ENCODE measurements at places on chromosomes 12 and 14.

- DNase-seq = no peak
Measured at GRCh38 chr12:129440278-129440677, 463.5 kb downstream of the TMEM132D start.

DNA sequence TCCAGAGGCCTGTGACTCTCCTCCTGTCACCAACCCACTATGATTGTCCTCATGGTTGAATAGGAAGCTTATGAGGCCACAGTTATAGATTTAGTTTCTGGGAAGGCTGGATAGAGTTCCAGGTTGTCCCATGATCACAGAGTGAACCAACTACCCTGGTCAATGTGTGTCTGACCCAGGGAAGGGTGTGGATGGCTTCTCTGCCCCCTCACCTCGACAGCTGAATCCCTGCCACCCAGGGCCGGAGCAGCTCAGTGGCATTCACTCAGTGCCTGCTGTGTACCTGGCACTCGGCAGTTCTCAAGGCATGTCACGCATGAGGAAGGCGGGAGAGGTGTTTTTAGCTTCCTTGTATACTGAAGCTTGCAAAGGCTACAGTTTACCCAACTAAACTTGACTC is 43.2 kb downstream of the JDP2 start:
- DNase-seq = no peak

GRCh38 chr12:54650889-54651288 is 2.7 kb upstream of the DCD start:
- DNase-seq = no peak

GRCh38 chr12:129467726-129468125 is 436.1 kb downstream of the TMEM132D start:
- no peak for DNase-seq

DNA sequence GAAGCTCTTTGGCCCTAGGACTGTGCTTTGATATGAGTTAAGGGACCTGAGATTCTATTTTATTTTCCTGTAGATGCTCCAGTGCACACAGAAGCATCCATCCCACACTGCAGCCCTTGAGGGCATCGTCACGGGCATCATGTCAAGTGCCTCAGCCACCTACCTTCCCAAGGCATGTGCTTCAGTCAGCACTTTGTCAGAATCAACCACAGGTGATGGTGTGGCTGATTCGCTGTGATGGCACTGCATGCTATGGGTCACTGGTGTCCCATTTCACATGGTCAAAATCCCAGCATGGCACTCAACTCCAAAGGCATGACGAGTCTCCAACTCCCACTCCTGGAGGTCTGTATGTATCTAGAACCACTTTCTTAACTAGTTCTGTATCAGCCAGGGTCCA is 100.8 kb downstream of the AACS start:
- no peak for DNase-seq

Measured in GM13976 (cell line).